ENCODE measurements at places on chromosomes 13 and 19. TPM values are rescaled to one million over a fixed set of nuclear protein-coding genes. Genes with fewer than 3 reads are reported as not detected.

GRCh38 chr13:77692746-77693448, 4.6 kb upstream of the SLAIN1 start:
- peaks cover 23% of the 10 kb centered on the region for H3K4me1 ChIP-seq
- no peaks in the 10 kb centered on the region for H3K36me3 ChIP-seq
- H3K27me3 ChIP-seq: no peaks in the 10 kb centered on the region
- no peak overlapping the region for H3K27ac ChIP-seq

GRCh38 chr19:38142176-38143035, 81.6 kb downstream of the DPF1 start:
- no peak overlapping the region for H3K4me3 ChIP-seq
- DNase-seq: no peak

- no peaks in the 10 kb centered on the region for H3K36me3 ChIP-seq
- H3K4me1 ChIP-seq: no peaks in the 10 kb centered on the region
- no peaks in the 10 kb centered on the region for H3K27me3 ChIP-seq
- DNase-seq: no peak
- no peak overlapping the region for H3K27ac ChIP-seq
Observed at GRCh38 chr13:52925251-52925650, 76.8 kb upstream of the PCDH8 start.

Gene NLRP9
- not detected for polyA plus RNA-seq

Gene CDC37
- 251 TPM for polyA plus RNA-seq

Measured in spleen (tissue), 13 donors.